ENCODE measurements at places on chromosomes 7 and 10.

DNA sequence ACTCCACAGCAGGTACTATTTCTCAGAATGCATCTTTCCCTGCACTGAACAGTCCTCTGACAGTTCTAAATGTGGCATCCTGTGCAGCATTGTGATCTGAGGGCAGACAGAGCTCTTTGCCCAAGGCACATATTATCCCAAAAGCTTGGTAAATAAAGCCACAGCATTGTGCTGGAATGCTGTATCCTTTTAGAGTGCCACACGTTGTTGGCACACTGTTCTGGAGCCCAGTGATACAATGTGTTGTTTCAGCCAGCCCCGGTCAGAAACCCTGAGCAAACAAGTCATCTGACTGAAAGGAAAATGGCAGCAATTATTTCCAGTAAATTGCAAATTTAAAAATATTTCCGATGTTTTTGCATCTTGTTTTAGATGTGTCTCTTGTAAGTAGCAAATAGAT lies 45.4 kb downstream of the NAMPT start:
- DNase-seq: no peak

GRCh38 chr10:14545827-14546226 lies 215.1 kb upstream of the FRMD4A start:
- no peak for DNase-seq

- DNase-seq: no peak
Observed at GRCh38 chr10:14692344-14693076, 82.2 kb downstream of the FAM107B start.

DNA sequence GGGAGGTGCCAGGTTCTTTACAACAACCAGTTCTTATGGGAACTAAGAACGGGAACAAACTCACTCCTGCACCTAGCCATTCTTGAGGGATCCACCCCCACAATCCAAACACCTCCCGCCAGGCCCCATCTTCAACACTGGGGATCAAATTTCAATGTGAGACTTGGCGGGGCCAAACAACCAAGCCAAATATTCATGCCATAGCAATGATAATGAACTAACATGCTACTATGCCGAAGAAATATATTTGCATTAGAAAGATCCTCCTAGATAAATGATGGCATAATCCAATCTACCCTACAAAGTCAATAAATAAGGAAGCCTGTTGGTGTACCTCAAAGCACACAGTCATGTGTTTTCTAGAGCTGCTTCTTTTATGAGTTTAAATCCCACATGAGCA lies 57.6 kb downstream of the CCDC71L start:
- DNase-seq: no peak

DNA sequence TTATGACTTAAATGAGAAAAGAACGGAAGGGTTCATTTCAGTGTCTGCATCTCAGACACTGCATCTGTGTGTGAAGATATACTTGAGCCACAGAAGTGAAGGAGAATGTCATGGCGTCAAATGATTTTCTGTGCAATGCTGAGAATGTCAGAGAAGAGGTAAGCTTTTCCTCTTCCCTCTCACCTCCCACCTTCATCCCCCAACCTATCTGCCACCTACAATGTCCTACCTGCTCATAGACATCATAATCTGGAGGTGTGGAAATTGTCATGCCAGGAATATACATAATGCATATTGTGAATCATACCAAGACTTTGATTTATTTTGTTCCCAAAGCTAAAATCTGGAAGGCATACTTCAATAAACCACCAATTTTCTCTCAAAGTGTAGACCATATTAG lies 53.7 kb downstream of the CTTNBP2 start:
- no peak for DNase-seq

- no peak for DNase-seq
Observed at GRCh38 chr10:33192190-33192589, 142.3 kb downstream of the NRP1 start.

- DNase-seq: no peak
Observed at GRCh38 chr10:119135513-119135881, 30.0 kb downstream of the SFXN4 start.

DNA sequence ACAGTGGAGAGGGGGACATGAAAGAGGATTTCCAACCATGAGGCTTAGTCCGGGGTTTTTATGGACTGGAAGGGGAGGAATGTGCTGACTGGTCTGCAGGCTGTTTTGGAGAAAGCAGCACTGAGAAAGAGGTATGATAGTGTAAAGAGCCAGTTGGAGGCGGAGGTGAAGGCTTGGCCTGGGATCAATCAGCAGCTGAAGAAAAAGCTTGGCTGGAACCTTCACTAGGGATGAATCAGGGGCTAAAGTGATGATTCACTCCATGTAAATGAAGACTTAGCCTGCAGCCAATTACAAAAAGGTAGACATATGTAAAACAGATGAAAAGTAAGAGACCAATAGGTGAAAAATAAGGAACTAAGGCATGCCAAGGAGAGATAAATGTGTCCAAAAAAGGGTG lies 1382.6 kb downstream of the GATA3 start:
- no peak for DNase-seq

GRCh38 chr7:142785841-142786250 lies 15.1 kb downstream of the PRSS2 start:
- DNase-seq: no peak

- no peak for DNase-seq
Observed at GRCh38 chr10:98463976-98464754, 17.4 kb upstream of the HPS1 start.

Data from NCI-H1105 (cell line).